ENCODE measurements at places on chromosomes 1 and 21. TPM values are rescaled to one million over a fixed set of nuclear protein-coding genes. Genes with fewer than 3 reads are reported as not detected.

DNA sequence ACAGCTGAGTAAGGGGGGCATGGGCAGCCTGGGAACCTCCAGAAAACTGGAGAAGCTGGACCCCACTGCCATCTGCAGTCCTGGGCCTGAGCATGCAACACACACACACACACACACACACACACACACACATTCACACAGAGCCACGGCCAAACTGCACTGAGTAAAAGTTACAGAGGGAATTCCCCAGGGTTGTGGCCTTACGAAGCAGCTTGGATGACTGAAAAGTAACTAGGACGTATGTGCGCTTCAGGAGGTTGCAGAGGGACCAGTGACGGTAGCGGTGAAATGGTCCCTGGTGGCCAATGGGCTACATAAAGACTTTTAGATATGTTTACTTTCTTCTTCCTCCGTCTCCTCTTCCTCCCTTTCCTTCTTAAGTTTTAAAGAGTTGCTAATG is 232.5 kb upstream of the TMEM51 start:
- no peak for DNase-seq

GRCh38 chr1:4700801-4701200 is 46.4 kb downstream of the AJAP1 start:
- no peak for DNase-seq

TSACC gene
- 0.53 TPM for total RNA-seq

RHCE gene
- total RNA-seq, result 0.26 TPM

PROK1 gene
- total RNA-seq, result not detected

EXO5 gene
- total RNA-seq, result 14.9 TPM

SYTL1 gene
- 21.9 TPM for total RNA-seq

DNA sequence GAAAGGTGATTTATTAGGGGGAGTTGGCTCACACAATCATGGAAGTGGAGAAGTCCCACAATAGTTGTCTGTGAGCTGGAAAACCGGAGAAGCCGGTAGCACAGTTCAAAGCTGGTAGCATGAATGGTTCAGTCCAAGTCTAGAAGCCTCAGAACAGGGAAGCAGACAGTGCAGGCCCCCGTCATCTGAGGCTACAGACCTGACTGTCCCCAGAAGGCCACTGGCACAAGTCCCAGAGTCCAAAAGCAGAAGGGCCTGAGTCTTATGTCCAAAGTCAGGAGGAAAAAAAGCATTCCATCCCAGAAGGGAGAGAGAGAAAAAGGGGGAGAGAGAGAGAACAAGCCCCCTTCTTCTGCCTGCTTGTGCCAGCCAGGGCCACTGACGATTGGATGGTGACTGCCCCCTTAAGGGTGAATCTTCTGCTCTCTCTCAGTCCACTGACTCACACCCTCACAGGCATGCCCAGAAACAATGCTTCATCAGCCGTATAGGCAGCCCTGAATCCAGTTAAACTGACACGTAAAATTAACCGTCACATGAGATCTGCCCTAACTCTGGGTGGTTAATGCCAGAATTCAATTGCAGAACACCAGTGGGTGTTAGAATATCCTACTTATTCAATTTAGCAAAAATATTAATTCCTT is 49.3 kb upstream of the POU2F1 start:
- no peak for DNase-seq

GRCh38 chr1:205449750-205450443 is 5.9 kb downstream of the BLACAT1 start:
- no peak for DNase-seq

GRCh38 chr21:14762734-14763694 is 216.9 kb upstream of the SAMSN1 start:
- DNase-seq, result no peak

IKBKE gene
- 18.4 TPM for total RNA-seq

OLFML2B gene
- 0.22 TPM for total RNA-seq

DNA sequence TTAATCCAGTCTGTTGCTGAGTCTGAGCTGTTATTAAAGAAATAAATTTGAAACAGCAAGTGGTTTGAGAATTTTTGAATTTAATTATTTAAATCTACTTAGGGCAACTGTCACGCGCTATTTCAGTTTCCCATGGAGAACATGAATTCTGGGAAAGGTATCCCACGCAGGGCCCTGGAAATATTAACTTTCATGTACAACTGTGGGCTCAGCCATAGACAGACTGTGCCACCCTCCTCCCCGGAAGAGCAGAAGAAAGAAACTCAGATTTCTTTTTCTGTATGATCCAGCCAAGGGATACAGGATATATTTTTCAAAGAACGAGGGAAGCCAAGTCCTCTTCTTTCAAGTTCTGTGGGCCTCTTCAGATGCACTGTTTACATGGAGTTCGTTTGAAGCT is 172.6 kb upstream of the LMO4 start:
- no peak for DNase-seq

PPIAL4G gene
- 0.44 TPM for total RNA-seq

OR2L13 gene
- total RNA-seq, result not detected

GRCh38 chr1:42454403-42454802 is 1.4 kb downstream of the ZMYND12 start:
- DNase-seq, result no peak

DNA sequence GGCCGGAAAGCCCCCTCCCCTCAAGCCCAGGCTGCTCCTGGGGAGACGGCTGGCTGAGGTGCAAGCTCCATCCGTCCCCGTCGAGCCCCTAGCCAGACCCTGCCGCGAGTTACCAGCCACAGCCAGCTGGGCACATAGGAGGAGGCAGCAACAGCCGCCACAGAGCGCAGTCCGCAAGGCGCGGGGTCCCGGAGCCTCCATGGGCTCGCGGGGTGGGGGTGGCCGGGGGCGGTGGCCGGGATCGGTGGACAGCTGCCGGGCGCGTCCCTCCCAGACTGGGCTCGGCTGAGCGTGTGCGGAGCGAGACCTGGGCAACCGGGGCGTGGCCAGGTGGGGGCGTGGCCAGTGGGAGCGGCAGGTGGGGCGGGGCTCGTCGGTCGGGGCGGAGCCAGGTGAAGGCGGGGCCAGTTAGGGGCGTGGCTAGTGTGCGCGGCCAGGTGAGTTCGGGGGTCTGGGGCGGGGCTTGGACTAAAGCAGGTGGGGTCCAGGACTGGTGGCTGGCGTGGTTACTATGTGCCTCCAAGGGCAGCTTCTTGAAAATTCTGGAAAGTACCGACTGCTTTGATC is at the start of gene CD164L2:
Gene CD164L2 (minus strand): TSS at position 295 of the 567 bp plus-strand sequence. CDS start 94 bp downstream, at position 201.
- DNase-seq, result no peak

GRCh38 chr1:114512595-114513280 is 1.7 kb upstream of the TRIM33 start:
- no peak for DNase-seq

DNA sequence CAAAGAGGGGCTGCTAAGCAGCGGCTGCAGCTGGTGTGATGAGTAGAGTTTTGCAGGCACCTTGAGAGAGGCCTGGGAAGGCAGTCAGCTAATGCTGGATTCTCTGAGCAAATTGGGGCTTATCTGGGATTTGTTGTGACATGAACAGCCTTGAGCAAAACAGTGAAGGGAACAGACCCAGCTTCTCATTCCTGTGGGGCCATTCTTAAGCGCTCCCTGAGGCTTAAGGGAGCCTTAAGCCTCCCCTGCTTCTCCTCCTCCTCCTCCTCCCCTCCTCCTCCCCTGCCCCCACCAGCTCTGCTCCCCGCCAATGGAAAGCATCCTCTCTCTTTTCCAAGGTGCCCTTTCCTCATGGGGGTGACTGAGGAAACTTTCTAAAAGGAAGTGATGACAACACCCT is 21.3 kb downstream of the HMGCS2 start:
- no peak for DNase-seq

DNA sequence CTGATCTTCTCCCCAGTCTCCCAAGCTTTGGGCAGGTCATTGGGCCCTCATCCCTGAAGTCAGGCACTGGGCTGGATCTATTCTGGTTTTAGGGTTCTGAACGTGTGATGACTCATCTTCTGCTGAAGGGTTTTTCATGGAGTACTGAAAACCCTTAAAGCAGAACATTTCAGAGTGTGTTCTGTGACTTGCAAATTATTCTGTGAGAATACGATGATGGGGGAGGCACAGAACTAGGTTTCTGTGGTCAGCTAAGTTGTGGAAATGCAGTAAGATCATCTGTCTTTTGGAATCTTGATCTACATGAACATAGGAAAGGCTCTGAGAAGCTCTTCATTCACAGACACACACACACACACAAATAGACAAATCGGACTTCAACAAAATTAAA is 46.2 kb downstream of the NAV1 start:
- no peak for DNase-seq

GRCh38 chr1:170301596-170301995 is 155.8 kb downstream of the NTMT2 start:
- DNase-seq, result no peak

PTCH2 gene
- 1.1 TPM for total RNA-seq

SPRR2F gene
- not detected for total RNA-seq

DNA sequence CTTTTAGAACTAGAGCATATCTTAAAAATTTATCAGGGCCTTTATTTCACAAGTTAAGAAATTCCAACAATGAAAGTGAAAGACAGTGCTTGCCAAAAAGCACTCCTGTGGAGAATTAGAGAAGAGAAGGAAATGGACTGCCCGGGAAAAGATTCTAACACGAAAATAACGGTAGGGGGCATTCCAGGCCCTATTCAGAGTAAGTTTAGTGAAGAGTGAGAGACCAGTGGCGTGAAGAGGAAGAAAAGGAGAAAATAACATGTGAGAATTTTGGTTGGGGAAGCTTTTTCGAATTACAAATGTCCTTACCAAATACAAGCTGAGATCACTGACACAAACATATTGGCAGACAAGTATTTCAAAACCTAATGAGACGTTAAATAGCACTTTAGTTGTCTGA is 38.4 kb upstream of the RBM34 start:
- no peak for DNase-seq

DNA sequence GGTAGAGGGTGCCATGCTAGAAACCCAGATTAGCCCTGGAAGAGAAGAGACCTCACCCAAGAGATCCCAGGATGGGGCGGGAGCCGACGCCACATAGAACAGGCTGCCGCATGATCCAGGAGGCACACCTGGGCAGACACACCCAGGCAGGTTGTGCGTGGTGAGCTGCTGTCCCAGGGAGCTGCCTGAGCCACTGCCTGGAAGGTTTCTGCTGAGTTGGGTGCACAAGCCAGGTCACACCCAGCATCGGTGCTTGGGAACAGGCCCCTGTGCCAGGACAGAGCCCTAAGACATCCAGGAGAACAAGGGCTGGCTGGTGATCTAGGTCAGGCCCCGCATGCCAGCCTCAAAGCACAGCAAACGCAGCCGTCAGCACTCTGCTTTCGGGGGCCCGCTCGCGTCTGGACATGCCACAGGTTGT is 40.2 kb downstream of the CTNNBIP1 start:
- DNase-seq, result no peak

DNA sequence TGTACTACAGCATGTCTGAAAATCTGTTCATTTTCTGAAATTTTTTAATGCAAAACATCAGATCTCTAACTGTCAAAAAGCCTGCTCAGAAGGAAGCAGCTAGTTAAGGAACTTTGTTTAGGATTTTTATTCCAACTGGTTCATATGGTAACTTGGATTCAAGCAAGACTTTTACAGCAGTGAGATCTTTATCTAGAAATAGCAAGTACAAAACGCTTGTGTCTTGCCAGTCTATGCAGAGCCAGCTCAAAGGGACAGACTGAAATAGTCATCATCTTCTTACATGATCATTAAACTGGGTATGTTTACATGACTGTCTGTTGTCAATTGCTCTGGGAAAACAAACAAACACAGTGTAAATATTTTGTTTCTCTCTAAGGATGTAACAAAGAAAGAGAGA is 37.6 kb downstream of the DDAH1 start:
- DNase-seq, result no peak

GRCh38 chr1:156504438-156504813 is 3.9 kb upstream of the MEF2D start:
- DNase-seq, result no peak

RBM11 gene
- 1.9 TPM for total RNA-seq

DNA sequence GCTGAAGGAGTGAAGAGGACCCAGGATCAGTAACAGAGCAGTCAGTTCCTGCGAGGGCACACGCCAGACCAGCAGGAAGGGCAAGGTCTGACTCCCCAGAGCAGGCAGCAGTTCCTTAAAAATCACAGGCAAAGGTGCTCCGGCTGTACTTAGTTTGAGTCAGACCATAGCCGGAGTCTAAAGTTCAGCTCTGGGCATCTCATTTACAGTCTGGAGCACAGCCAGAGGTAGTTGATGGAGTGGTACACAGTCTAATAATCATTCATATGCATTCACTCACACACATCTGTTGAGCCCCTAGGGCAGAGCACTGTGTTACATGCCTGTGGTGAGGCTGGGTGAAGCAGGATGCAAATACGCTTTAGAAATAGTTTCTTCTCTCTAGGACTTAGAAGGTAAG is 7.3 kb upstream of the AMIGO1 start:
- no peak for DNase-seq

F13B gene
- not detected for total RNA-seq

DNA sequence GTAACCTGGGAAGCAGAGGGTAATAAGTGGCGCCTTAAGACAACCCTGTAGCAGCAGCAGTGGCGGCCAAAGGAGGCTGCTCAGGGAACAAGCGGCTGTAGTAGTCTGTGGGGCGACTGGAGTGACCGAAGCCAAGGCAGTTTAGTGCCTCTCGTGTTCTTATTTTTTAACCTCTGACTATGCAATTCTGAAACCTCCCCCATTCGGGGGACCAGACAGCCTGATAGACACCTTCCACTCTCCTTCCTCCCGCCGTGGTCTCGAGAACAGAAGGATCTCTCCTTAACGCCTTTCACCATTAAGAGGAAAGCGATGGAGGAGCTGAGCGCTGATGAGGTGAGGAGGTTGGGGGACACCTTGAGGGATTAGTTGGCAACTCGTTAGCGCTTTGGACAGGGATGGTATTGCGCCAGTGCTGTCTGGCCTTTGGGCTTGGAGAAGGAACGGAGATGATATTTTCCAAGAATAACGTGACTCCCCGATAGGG is 644 bp downstream of the UBE4B start:
- DNase-seq, result no peak

TRIM62 gene
- total RNA-seq, result 5.5 TPM

- no peak for DNase-seq
Measured at GRCh38 chr1:63906047-63906704, 132.4 kb downstream of the ROR1 start.

GRCh38 chr1:81597720-81598426 is 202.9 kb upstream of the ADGRL2 start:
- no peak for DNase-seq

DNA sequence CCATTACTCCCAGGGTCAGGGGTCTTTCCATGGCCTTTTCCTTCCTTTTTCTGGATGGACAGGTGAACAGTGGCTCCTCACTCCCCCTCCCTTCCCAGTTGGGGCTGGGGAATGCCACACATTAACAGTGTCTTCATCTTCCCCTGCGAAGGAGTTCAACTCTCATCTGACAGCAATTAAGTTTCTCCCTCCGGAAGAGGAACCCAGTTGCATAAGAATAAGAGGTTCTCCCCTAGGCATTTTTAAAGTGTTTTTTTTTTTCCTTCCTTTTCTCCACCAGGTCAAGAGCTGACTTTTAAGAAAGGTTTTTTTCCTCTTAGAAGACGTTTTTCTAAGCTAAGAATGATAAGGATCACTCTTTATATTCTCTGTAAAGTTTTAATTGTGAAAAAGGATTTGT is 42.3 kb upstream of the FASLG start:
- no peak for DNase-seq

- no peak for DNase-seq
Measured at GRCh38 chr1:95282518-95282895, 48.5 kb downstream of the RWDD3 start.

All from CD8-positive, alpha-beta memory T cell (primary cell).